ENCODE measurements at places on chromosomes 2 and 18.

DNA sequence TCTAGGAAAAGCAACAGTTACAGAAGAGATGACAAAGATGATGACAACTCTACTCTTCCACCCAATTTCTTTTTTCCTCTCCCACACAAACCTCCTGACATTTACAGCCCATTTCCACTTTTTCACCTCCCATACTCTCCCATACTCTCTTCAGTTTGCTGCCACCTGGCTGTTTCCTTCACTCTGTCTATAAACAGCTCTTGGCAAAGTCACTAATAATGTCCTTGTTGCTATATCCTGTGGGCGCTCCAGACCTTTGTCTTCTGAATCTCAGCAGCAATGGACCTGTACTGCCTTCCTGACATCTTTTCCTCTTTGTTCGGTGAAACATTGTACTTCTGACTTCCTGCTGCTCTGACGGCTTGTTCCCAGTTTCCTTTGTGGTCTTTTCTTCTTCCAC, 60.7 kb upstream of the CAVIN2 start:
- no peak for DNase-seq

DNA sequence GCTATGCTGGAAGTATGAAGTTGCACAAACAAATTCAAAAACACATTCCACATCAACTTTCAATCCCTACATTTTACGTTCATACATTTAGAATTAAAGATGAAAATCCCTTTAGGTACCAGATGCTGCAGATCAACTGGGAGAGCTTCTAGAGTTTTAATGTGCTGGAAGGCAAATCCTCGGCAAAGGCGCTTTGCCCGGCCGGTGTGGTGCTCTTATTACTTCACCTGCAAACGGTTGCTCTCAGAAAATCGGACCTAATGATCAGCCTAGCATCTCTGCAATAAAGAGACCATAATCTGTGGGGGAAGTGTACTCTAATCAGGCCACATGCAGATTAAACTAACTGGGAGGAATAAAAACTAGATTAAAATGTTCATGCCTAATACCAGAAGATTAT, 513.8 kb downstream of the ZEB2 start:
- no peak for DNase-seq

GRCh38 chr2:112686348-112687217, 34.2 kb upstream of the NT5DC4 start:
- DNase-seq: no peak

DNA sequence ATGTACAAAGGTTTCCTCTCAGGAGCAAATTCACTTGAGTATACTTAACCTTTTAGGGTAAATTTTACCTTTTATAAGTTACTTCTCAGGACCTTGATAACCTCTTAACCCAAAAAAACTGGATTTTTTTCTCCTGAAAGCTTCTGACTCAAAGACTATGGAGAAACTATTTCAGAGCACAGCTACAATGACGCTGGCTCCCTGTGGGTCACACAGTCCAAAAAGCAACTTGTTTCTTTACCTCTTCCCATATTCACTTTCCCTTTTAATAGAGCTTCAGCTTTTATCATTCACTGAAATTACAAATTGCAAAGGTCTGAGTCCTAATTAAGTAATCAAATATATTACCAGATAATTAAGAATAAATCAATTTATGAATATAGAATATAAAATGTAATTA, 32.4 kb downstream of the GTF3C3 start:
- DNase-seq: no peak

DNA sequence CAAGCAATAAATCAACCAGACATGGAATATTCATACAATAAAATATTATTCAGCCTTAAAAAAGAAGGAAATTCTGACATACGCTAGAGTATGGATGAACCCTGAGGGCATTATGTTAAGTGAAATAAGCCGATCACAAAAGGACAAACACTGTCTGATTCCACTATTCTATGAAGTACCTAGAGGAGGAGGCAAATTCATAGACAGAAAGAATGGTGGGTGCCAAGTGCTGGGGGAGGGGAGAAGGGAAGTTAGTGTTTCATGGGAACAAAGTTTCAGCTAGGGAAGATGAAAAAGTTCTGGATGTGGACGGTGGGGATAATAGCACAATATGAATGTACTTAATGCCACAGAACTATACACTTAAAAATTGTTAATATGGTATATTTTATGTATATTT, 19.8 kb downstream of the SMAD7 start:
- no peak for DNase-seq

GRCh38 chr2:66701251-66701650, 266.3 kb downstream of the MEIS1 start:
- no peak for DNase-seq

GRCh38 chr2:42598656-42599055, 30.2 kb downstream of the MTA3 start:
- no peak for DNase-seq

GRCh38 chr2:101722864-101723263, 25.4 kb downstream of the MAP4K4 start:
- no peak for DNase-seq

DNA sequence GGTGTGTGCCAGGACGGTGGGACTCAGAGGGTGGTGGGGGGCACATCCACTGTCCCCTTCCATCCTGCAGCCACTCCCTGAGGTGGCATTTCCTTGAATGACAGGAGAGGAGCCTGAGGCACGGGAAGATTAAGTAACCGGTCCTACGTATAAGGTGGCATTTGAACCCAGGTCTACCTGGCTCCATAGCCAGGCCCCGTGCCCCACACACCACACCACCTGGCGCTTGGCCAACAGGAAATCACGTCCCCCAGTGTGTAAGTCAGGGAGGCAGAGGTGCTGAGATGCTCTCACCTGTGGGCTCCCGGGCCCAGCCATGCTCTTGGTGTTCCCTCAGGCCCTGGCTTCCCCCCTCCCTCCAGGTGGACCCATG, 53.7 kb downstream of the HPCAL1 start:
- no peak for DNase-seq

DNA sequence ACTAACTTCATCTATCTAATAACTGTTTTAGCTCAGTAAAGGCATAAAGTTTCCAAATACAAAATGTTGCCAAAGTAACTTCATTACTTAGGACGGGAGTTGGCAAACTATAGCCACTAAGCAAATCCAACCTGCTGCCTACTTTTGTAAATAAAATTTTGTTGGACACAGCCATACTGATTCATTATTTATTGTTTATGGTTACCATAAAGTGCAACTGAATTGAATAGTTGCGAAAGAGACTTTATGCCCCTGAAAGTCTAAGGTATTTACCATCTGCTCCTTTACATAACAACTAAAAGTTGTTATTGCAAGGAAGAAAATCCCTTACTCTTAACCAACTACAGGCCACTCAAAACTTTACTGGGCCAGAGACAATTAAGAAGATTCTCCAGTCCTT, 256.7 kb upstream of the RBBP8 start:
- DNase-seq: no peak

DNA sequence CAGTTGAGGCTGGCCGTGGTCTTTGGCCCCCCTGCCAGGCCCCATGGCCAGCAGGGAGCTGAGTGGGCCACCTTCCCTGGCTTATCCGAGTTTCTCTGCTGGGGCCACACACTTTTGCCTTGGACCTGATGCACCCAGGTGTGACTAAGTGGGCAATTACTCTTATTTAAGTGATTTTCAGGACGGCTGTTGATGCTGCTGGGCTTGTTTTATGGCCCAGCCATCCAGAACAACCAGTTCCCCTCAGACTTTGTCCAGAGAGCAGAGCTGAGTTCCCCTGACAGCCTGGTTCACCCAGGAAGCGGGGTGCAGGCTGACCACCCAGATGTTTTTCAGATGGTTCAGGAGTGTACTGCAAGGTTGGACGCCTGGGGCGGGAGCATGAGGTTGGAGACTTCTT, 68.8 kb downstream of the GLI2 start:
- no peak for DNase-seq

GRCh38 chr18:61901323-61901986, 8.6 kb upstream of the RNF152 start:
- DNase-seq: no peak
